ENCODE measurements at places on chromosomes 13 and 19. TPM values are rescaled to one million over a fixed set of nuclear protein-coding genes. Genes with fewer than 3 reads are reported as not detected.
A peak's percentile ranks its signal among the peaks of the same experiment; 100 is the strongest.

DNA sequence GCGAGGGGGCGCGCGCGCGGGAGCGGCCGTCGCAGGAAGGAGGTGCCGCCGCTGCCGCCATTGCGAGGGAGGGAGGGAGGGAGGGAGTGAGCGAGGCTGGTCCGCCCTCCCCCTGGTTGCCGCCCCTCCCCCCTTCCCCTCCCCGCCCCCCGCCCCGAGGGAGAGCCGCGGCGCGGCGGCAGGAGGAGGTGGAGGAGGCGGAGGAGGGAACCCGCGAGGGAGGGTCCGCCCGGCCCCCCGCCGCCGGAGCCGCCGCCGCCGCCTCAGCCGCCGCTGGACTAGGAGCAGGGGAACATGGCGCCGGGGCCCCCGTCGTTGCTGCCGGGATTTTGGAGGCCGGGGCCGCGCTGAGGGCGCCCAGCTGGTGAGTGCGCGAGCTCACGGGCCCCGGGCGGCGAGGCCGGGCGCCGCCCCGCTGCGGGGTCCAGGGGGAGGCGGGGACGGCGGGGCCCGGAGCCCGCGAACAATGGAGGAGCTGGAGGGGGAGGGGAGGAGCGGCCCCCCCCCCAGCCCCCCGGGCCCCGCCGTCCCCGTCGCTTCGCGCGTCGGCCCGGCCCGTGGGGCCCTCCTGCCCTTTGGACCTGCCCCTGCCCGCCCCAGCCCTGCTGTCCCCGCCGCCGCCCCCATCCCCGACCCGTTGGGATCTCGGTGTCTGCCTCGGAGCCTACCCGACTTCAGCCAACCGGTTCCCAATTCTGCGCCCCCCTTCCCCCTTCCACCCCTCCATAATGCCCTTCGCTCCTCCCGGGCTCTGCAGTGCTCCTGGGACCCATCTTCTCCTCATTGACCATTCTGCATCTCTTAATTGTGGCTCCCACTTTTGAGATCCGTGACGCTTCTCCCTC is at the start of gene ARHGAP35:
ARHGAP35 (plus strand) TSS at position 152 of the 845 bp plus-strand sequence. CDS start 57,679 bp downstream, outside the sequence.
- DNase-seq, result no peak

The RFX2 gene
- total RNA-seq, result 12.5 TPM

The ACP5 gene
- 2.5 TPM for total RNA-seq

The ZNF729 gene
- total RNA-seq, result 0.10 TPM

GRCh38 chr13:25933520-25933919 is 118.3 kb downstream of the SHISA2 start:
- no peak for DNase-seq

- DNase-seq, result no peak
Observed at GRCh38 chr13:107582171-107582570, 633.2 kb downstream of the LIG4 start.

The CEACAM21 gene
- 2.6 TPM for total RNA-seq

The C5AR2 gene
- total RNA-seq, result 0.31 TPM

DNA sequence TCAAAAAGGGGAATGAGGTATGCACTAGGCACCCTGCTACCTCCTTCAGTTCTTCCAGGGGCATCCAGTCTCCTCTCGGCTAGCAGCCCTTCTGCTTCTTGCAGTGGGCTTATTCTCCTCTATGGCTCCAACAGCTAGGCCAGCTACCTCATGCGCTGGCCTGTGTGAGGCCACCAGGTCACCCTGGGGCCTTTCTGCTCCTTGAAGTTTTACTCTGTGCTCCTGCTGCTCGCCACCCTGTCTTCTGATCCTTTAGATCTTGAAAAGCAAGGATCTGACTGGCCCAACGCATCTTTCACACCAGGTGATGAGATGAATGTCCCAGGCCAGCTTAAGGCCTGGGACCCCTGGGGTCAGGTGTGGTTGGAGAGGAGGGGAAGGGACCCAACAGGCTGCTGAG is 66.2 kb downstream of the RUBCNL start:
- no peak for DNase-seq

DNA sequence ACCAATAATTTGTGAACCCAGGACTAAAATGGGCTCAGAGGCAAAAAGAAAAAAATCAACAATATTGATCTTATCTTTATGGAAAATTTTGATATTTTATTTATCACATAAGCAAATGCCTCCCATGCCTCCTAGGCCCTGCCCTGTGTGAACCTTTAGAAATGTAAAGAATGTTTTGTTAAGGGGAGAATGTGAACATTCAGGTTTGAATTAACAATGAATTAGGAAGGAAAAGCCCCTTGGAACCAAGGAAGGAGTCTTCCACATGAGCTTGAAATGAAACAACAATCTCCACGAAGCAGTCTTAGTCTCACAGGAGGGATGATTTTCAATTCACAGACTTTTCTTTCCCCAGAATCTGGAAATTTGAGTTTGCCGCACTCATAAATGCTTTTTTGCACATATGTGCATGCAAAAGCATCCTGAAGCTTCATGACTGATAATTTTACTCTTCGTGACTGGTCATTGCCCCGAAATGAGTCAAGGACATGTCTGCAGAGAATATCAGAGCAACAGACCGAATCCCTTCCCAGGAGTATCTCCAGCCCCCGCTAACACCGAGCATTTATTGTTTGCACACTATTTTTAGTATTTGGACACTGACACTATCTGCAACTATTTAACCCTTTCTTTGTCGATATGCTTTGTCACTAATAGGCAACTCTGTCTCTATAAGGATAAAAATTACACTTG is 135.2 kb downstream of the DCT start:
- DNase-seq, result no peak

DNA sequence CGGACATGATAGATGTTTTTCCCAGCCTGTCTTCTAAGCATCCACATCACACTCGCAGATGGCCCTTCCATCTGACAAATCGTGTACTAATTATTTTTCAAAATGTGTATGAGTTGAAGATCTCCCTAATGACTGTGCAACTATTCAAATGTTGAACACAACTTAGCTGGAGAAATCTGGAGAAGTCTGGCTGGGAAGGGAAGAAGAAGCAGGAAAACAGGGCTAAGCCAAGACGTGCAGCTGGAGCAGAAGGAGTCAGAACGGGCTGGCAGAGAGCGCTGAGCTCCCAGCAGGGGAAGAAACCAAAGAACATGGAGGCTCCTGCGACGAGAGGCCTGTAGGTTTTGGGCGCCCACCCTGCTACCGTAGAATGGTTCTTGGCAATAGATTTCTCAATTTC is 13.2 kb upstream of the LATS2 start:
- DNase-seq, result peak; percentile 62

DNA sequence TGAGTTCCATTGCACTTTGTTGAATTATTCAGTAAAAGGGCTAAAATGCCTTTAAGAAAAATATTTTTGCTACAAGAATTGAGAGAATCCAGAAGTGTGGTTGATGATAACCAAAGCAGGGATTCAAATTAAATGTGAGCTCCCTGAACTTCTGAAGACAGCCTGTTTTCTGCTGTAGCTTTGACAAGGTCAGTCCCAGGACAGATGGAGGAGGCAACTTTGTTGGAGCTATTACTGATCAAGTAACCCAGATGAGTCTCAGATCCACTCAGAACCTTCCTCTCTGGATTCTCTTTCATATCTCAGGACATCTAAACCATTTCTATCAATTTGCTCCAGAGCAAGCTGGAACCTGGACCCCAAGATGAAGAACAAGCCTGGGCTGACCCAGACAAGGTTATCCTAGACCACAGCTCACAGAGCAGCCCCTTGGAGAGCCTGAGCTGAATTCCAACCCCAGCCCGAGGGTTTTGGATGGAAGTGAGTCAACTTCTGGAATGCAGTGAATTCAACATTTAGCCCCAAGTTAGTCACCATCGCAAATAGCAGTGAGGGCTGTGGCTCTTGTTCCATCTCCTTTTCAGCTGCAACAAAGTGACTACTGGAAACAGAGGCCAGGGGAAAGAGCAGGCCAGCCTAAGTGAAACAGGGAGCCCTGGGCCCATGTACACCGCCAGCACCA is 137.8 kb upstream of the TSC22D1 start:
- DNase-seq, result no peak

The PLIN4 gene
- 38.0 TPM for total RNA-seq

DNA sequence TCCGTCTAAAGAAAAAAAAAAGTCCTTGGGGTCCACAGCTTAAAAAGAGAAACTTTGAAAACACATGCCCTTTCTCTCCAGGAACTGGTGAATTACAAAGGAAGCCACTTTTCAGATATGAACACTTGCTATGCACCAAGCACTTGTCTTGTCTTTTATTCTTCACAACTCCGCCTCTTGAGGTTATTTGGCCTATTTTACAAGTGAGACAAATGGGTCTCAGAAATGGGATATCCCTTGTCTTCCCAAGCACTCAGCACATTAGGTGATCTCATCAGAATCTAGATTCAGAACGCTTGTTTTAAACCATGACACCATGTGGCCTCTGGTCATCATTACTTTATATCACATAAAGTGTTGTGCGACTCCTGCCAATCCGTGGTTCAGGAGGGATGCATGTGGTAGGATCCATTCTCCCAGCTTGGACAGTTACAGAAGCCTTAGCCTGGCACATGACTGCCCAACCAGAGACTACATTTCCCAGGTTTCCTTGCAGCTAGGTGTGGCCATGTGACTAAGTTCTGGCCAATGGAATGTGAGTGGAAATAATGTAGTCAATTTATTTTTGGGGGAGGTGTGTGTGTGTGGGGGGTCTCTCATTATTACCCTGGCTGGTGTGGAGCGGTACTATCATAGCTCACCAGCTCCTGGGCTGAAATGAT is 13.9 kb downstream of the TSKS start:
- DNase-seq, result no peak

The PRTN3 gene
- 3.3 TPM for total RNA-seq

DNA sequence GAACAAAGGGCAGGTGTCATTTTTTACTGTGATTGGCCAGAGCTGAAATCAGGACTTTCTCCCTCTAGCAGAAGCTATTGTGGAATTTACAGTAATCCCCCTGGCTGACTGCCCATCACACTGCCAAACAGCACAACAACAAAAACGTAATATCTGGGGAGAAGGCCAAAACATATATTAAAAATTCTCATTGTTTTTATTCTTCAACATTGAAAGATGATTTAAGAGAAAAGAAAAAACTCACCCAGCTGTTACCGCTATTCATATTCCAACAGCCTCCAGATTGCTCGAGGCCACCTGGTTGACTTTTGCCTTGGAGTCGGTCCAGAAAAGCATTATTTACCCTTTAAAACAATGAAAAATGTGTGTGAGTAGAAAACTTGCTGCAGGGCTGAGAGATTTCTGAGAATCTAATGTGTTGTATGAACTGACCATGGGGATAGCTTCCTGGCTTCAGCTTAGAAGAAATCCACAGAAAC is 97.2 kb downstream of the EPSTI1 start:
- DNase-seq, result peak; percentile 96

The RNF17 gene
- not detected for total RNA-seq

The SIAH3 gene
- total RNA-seq, result 0.10 TPM

GRCh38 chr13:76944456-76944855 is 3.9 kb upstream of the ACOD1 start:
- DNase-seq, result no peak

- no peak for DNase-seq
Observed at GRCh38 chr13:99027260-99027659, 49.4 kb upstream of the DOCK9 start.

DNA sequence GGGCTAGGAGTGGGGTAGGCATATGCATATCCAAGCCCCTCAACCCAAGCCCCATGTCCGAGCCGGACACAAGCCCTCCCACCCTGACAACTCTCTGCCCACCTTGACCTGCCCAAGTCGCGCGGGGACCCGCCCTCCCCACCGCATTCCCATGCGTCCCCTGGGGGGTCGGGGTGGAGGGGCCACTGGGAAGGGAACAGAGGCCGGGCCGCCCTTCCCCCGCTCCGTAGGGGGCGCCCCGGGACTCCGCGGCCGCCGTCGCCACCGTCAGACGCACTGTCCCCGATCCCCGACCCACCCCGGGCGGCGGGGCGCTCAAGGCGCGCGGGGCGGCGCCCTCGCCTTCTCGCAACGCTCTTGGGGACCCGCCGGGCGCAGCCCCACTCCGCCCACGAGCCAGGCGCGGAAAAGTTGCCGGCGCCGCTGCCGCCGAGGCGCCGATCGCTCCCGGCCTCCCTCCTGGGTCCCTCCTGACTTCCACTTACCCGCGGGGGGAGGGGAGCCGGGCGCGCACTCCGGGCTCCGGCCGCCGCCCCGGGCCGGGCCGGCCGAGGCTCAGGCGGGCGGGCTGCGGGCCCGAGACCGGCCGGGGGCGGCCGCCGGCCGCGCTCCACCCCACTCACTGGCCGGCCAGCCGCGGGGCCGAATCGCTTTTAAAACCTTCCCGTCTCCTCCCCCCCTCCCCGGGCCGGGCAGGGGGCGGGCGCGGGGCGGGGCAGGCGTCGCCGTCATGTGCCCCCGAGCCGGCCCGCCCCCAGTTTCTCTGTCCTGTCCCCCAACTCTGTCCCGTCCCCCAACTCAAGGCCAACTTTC is 34.4 kb upstream of the NANOS3 start:
- DNase-seq, result peak; percentile 94

The AMER2 gene
- 0.62 TPM for total RNA-seq

- peak; percentile 62 for DNase-seq
Observed at GRCh38 chr19:45499196-45500180, 1.2 kb downstream of the PPM1N start.

The B3GNT8 gene
- total RNA-seq, result 3.9 TPM

- no peak for DNase-seq
Observed at GRCh38 chr13:54004026-54004699, 975.5 kb downstream of the OLFM4 start.

DNA sequence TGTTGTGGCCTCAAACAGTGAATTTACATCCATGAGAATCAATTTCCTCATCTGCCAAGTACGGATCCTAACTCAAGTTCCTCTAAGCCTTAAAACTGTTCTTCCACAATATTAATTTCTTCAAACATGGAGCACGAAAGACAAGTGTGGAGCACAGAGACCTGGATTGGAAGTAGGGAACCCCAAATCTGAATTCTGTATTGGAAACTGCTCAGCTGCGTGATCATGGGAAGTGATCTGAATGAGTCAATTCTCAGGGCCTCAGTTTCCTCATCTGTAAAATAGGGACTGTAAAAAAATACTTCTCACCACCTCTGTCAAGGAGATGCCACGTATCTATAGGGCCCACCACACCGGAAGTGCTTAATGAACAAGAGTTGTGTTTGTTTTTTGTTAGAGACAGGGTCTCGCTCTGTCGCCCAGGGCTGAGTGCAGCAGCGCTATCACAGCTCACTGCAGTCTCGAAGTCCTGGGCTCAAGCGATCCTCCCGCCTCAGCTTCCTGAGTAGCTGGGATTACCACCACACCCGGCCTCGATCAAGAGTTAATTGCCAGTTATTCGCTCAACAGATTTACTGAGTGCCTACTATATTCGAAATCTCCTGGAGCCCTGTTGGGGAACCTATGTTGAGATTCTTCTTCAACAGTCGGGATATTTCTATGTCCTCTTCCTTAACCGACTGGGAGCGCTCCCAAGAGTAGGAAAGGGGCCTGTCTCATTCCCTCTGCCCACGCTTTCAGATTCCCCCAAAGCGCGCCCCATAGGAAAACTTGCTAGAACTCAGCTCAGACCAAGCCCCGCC is 1.6 kb downstream of the SERTAD3 start:
- no peak for DNase-seq

The F10 gene
- total RNA-seq, result 21.4 TPM

Measured in tongue (tissue), 3 donors.